ENCODE measurements at places on chromosomes 1 and 21. TPM values are rescaled to one million over a fixed set of nuclear protein-coding genes. Genes with fewer than 3 reads are reported as not detected.

DNA sequence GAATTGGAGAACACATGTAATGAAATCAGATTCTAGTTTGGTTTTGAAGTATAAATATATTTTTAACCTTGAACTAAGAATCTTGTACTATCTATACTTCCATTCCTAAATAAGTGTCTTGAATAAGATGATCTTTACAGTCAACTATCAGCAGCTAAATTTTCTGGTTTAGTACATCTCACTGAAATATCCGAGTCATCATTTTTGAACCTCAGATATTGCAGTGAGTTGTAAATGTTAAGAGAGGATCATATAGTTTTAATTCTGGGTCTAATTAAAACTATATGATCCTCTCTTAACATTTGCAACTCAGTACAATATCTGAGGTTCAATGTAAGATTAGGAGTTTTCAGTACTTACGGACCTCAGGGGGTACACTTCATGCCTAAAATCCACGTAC lies 768.8 kb upstream of the ADAMTS5 start:
- H3K36me3 ChIP-seq, result no peaks in the 10 kb centered on the region
- no peak for DNase-seq
- H3K4me3 ChIP-seq, result no peak overlapping the region
- H3K27ac ChIP-seq, result no peak overlapping the region
- H3K4me1 ChIP-seq, result no peaks in the 10 kb centered on the region

- H3K27ac ChIP-seq, result no peak overlapping the region
- DNase-seq, result no peak
- H3K4me3 ChIP-seq, result no peak overlapping the region
- peaks cover 4% of the 10 kb centered on the region for H3K4me1 ChIP-seq
- no peaks in the 10 kb centered on the region for H3K36me3 ChIP-seq
- no peaks in the 10 kb centered on the region for H3K27me3 ChIP-seq
These were observed 2.6 kb upstream of the NECTIN4 start for GRCh38 chr1:161091796-161092507.

- peaks cover 36% of the 10 kb centered on the region for H3K4me1 ChIP-seq
- no peaks in the 10 kb centered on the region for H3K27me3 ChIP-seq
- no peak overlapping the region for H3K4me3 ChIP-seq
These were observed 33.6 kb downstream of the NUAK2 start for GRCh38 chr1:205287767-205288559.

GRCh38 chr21:35398346-35398982 lies 349.4 kb upstream of the RUNX1 start:
- no peaks in the 10 kb centered on the region for H3K4me1 ChIP-seq
- no peaks in the 10 kb centered on the region for H3K27me3 ChIP-seq
- H3K27ac ChIP-seq, result no peak overlapping the region
- peak; percentile 23 for DNase-seq
- no peaks in the 10 kb centered on the region for H3K36me3 ChIP-seq

Gene S100A3
- total RNA-seq, result 1.7 TPM

Gene SPATA1
- total RNA-seq, result 1.8 TPM

Gene FCRLB
- total RNA-seq, result 0.89 TPM
